ENCODE measurements at places on chromosomes 12 and 14.

DNA sequence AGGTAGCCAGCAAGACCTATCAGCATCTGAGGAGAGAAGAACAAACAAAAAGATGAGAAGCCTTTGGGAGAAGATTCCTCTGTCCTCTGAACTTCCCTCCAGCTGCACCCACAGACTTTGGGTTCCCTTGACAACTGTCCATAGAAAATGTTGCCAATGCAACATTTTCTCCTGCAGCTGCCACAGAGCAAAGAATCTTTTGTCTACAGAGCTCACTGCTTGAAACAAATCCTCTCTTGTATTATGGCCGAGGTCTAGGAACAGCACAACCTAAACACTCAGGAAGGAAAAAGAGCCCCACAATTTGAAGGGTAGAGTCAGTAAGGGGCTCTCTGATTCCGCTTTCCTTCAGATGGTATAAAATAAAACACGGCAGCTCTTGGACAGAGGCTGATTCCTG, 14.3 kb downstream of the POMT2 start:
- DNase-seq: no peak

- DNase-seq: no peak
Observed at GRCh38 chr12:30989754-30990153, 63.2 kb downstream of the TSPAN11 start.

DNA sequence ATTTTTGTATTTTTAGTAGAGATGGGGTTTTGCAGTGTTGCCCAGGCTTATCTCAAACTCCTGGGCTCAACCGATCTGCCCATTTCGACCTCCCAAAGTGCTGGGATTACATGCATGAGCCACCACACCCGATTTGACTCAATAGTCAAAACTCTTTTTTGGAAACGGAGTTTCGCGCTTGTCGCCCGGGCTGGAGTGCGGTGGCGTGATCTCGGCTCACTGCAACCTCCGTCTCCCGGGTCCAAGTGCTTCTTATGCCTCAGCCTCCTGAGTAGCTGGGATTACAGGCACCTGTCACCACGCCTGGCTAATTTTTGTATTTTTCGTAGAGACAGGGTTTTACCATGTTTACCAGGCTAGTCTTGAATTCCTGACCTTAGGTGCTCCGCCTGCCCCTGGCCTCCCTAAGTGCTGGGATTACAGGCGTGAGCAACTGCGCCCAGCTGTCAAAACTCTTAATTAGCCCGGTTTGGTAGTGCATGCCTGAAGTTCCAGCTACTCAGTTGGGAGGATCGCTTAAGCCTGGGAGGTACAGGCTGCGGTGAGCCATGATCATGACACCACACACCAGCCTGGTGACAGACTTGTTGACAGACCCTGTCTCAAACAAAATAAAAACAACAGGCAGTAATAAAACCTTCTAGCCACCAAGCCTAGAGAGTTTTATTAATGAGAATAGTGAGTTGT, 12.4 kb downstream of the MED21 start:
- DNase-seq: no peak

- DNase-seq: peak; percentile 34
Observed at GRCh38 chr14:103185051-103186029, 62.1 kb downstream of the TNFAIP2 start.

DNA sequence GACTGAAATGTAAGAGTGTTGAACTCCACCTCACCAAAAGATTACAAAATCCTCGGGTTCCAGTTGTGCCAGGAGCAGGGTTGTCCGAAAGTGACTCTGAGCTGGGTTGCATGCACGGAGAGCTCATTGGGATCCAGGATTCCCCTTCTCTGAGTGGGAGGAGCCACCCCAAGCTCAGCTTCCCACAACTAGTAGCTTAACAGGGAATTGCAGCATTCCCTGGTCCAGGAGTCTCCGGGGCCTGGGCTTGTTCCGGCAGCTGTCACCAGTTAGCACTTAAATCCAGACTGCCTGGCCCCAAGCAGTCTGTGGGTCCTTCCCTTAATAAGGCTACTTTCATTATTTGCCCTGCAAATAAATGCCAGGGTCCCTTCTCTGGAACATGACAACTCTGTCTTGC, 50.1 kb downstream of the CD9 start:
- DNase-seq: peak; percentile 21

GRCh38 chr12:63958876-63959580, 114.5 kb downstream of the SRGAP1 start:
- DNase-seq: no peak

DNA sequence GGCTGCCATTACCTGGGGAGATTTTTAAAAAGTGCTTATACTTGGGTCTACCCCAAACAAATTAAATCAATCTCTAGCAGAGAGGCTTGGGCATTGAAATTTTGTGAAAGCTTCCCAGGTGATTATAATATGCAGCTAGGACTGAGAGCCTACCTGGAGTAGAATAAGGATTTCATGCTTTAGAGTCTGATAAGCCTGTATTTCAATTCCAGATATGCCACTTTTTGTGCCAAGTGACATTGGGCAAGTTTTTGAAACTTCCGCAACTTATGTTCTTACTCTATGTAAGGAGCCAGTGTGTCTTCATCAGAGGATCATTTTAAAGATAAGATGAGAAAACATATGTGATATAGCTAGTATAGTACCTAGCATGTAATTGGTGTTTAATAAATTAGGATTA, 159.8 kb upstream of the LRIG3 start:
- DNase-seq: no peak

DNA sequence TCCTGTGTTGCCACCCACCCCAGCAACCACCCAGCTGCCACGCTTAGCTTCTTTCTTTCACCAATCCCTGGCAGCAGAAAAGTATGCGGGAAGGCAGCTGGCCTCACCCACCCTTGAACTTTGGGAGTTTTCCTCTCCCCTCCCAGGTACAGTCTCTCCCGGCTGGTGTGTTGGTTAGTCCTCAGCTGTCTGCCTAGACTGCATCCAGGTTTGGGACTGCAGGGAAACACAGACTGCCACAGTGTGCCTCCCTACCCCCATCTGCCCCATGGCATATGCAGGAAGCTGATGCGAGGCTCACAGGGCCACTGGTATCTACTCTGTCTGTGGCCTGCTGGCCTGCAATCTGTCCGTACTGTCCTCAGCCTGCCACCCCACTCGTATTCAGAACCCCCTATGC, 2.1 kb downstream of the CD9 start:
- DNase-seq: no peak

DNA sequence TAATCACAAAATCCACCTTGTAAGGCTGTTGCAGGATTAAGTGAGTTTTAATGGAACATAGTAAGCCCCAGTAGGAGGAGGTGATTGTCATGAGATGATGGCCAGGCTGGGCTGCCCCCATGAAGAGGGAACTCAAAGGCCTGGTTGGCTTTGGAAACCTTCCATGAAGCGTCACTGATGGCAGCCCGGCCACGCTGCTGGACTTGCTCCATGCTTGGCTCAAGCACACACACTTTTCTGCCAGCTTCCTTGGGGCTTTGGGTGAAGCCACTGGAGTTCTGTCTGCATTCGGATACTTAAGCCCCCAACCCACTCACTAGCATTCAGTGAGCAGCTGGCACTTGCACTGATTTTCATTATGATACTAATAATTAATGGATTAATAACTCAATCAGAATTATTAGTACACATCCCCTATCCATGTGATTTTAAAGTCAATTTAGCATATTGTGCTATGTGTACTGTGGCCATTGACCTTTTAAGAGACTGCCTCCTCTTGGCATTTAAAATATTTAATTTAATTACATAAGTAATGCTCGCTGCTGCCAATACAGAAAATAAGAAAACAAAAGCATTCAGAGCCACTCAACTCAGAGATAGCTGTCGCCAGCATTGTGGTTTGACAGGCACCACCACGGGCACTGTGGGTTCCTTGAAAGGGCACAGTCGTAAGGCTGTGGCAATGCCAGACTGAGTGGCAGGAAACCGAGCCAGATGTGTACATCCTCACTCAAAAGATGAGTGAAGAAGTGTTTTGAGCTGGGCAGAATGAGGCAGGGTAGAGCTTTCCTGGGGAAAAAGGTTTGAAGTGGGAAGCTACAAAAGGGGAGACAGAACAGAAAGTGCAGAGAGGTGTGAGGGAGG, 15.9 kb downstream of the KRT85 start:
- DNase-seq: no peak

- DNase-seq: no peak
Observed at GRCh38 chr12:21823581-21823980, 49.1 kb upstream of the KCNJ8 start.

DNA sequence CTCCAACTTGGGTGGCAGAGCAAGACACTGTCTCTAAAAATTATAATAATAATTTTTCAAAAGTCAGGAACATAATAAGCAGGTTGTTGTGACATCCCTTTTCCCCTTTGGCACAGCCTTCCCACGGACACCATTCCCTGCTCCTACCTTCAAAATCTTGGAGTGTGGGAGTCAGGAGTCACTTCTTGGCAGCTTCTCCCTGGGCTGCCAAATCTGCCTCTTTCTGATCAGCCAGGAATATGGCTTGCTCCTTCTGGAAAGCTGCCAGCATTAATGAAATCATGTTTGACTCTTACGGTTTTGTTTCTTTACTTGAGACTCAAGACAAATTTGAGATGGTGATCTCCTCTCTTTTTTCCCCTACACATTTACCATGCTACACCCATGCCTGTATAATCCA, 391.4 kb upstream of the SYT1 start:
- peak; percentile 24 for DNase-seq

DNA sequence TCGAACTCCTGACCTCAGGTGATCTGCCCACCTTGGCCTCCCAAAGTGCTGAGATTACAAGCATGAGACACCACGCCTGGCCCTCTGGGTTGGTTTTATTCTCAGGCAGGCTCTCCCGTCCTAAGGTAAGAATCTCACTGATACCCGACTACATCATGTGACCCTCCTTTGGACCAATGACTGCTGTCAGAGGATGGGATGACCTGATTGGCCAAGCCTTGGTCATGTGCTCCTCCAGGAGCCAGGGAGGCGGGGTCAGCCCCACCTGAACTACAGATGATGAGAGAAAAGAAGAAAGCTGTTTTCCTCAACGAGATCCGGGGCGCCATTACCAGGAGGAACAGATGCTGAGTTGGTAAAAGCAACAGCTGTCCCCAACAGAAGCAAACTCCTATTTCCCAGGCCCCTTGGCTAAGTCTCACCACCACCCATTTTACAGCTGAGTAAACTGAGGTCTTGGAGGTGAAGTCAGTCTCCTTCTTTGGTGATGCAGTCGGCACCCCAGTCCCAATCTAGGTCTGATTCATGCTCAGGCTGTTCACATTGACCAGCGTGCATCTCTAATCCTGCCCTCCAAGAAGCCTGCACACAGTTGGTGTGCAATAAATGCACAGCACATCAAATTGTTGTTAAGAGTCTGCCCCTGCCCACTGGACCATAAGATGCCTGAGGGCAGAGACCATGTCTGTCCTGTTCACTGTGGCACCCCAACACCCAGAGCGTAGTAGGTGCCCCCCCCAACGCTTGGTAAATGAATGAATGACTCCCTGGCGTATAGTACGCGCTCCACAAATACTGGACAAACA, 118.8 kb downstream of the SCARB1 start:
- no peak for DNase-seq

DNA sequence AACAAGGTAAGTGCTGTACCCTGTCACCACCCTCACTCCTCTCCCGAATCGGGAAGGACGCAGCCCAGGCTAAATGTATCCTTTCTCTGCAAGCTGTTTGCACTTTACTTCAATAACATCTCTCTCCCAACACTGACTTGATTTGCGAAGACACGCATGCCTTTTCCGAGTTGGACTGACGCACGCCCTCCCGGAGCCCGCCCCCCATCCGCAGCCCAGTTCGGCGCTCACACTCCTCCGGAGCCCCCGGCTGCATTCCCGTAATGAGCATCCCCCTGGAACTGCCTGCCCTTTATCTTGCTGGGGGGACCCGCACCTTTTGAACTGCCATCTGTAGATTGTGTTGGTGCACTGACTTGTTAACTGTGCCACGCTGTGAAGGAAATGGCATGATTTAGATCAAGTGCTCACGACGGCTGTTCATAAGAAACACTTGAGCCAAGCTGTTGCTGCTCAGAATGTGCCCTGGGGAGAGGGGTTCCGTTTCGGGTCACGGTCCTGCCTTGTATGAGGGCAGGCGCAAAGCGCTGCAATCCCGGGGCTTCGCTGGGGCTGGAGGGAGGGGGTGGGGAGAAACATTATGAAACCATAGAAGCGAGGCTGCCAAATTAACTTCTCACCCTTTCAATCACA, 176.6 kb upstream of the CDKN3 start:
- no peak for DNase-seq

- no peak for DNase-seq
Observed at GRCh38 chr12:52341066-52341580, 19.9 kb upstream of the KRT83 start.

DNA sequence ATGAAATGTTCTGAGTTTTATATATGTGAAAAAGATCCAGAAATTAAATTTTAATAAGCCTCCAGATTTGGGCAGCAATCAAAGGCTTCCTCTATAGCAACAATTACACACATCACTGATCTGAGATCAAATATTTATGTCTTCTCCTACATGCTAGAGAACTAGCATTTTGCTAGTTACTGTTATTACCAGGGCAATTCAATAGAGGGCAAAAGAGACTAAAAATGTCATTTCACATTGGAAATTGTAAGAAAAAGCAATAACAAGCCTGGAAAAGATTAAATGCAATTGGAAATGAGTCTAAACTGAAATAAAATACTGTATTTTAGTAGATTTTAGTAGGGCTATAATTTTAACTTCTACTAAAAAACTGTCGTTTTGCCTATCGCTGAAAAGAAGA, 32.6 kb upstream of the ANO6 start:
- peak; percentile 22 for DNase-seq

GRCh38 chr12:112121780-112122565, 3.4 kb upstream of the TRAFD1 start:
- DNase-seq: peak; percentile 85

DNA sequence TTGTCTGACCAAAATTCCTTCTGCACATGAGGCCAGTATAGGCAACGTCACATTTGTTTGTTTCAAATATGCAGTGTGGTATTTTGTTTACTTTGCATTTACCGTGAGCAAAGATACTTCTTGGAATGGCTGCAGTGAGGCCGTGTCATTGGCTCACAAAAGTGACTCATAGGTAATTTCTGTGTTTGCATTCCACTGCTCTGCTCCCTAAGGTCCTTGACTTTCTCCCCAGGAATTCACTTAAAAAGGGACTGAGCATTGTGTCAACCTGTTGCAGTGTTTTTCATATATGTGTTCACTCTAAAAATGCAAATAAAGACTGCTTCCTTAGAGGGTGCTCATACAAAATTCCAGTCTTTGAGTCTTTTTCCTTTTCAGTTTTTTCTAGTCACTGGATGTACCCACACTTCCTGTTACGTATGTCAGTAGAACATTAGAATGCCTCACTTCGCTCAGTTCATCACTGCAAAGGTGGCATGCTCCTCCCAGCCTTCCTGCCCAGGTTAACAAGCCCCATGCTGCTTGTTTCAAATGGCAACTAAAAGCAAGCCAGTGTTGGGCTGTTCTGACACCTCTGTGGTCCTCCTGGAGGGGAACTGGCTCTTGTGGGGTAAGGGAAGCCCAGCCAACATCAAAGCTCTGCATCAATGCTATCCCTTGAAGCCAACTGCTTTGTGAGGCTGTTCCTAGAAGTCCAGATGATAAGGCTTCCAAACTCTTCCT, 9.1 kb downstream of the C12orf76 start:
- peak; percentile 94 for DNase-seq

GRCh38 chr12:92143686-92144630, 1.7 kb downstream of the BTG1 start:
- peak; percentile 97 for DNase-seq

GRCh38 chr12:58917699-58918468, 2.4 kb downstream of the LRIG3 start:
- peak; percentile 86 for DNase-seq

- peak; percentile 66 for DNase-seq
Observed at GRCh38 chr12:95582230-95583058, 31.2 kb upstream of the USP44 start.

Measured in fibroblast of skin of scalp (primary cell).